NCI-H187 (cell line): ENCODE measurements at places on chromosomes 4 and X.

DNA sequence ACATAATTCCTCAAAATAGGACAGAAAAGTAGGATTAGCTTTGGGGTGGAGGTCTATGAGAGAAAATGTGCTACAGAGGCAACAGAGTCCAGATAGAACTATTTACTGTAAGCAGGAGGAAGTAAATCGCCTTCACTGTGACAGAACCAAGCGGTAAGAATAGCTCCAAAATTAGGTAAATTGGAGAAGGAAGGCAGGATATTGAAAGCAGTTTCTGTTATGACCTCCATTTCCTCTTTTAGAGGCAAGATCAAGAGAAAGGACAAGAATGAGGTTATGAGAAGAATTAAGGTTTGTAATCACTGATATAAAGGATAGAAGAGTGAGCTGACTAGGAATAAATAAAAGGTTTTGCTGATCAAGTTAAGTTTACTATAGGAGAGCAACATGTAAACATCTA lies 44.1 kb upstream of the NEUROG2 start:
- DNase-seq = no peak

- DNase-seq = no peak
Measured at GRCh38 chr4:74097631-74098426, 1.2 kb downstream of the CXCL2 start.

GRCh38 chr4:27024805-27025204 lies 164.2 kb downstream of the STIM2 start:
- no peak for DNase-seq

DNA sequence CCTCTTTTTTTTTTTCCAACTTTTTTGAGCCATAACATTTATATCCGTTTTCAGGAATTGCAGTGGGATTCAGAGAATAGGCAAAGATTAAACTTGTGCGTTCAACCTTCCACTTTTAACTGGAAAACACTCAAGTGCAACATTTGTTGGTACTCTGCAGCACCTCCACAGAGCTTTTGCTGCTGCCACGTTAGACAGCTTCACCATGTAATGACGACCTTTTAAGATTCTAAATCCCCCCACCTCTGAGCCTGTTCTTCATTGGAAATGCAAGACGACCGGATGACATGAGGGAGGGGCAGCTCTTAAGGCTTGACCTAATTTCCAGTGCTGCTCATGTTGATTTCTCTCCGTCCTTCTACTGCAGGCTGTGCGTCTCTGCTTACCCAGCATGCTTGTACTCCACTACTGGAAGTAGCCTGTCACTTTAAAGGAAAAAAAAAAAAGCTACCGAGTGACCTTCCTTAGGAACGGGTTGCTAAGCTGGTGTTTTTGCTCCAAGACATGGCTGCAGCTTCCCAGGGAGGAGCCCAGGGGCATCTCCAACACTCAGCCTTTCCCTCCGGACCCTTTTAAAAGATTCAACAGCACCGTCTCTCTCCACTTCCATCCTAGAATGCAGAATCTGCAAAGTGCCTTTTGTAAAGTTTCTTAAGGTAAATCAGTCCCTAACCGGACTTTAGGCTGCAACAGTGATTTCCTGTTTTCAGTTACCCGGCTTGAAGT lies at the start of gene CC2D2A:
CC2D2A (plus strand) TSS at position 481 of the 726 bp plus-strand sequence. CDS start 6,051 bp downstream, outside the sequence.
- no peak for DNase-seq

- no peak for DNase-seq
Measured at GRCh38 chrX:75911716-75912115, 126.7 kb upstream of the MAGEE2 start.

DNA sequence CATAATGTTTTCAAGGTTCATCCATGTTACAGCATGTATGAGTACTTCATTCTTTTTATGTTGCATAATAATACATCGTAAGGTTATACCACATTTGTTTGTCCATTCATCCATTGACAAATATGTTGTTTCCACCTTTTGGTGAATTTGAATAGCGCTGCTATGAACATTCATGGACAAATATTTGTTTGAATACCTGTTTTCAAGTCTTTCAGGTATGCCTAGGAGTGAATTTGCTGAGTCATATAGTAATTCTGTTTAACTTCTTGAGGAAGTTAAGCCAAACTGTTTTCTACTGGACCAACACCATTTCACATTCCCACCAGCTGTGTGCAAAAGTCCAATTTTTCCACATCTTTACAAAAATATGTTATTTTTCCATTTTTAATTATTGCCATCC lies 31.5 kb downstream of the IRS4 start:
- DNase-seq = no peak

DNA sequence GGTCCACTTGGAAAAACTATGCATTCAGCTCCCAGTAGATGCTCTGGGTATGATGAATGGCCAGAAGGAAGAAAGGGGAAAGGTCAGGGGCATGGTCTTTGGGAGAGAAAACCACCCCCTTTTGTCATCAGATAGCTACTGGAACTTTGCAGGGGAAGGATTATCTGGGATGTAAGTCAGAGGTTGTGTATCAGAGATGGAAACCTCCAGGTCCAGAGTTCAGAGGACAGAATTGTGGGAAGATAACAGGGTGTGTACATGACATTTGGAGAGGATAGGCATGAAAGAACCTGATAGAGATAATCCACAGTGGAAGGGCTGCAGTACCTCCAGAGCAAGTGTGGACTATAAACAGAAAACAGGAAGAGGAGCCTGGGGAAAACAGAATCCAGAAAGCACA lies 262.7 kb downstream of the SPRY1 start:
- DNase-seq = no peak

GRCh38 chr4:97938141-97938540 lies 205.1 kb downstream of the STPG2 start:
- no peak for DNase-seq

- DNase-seq = no peak
Measured at GRCh38 chrX:153703036-153703370, 15.3 kb downstream of the SLC6A8 start.

DNA sequence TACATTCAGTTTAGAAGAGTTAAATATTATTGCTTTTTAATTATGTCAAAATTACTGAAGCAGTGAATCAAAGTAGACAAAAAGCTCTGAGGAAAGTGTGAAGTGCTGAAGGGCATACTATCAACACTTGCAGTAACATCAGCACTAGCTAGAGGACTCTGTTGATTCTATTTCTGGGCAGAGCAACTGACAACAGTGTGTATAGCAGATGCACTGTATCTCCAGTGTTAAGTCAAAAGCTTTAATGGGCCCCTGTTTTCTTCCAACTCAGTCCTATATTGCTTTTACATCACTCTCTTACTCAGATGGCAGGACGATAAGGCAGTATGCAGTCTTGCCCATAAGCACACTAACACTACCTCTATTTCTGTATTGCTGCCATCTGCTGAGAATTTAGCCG lies 435.2 kb upstream of the AMOT start:
- no peak for DNase-seq

- no peak for DNase-seq
Measured at GRCh38 chrX:153401133-153401764, at the start of gene PNMA6E. Gene PNMA6E, minus strand, starts transcription at chrX:153401350. Its CDS starts 2,501 bp downstream, at chrX:153398849.

DNA sequence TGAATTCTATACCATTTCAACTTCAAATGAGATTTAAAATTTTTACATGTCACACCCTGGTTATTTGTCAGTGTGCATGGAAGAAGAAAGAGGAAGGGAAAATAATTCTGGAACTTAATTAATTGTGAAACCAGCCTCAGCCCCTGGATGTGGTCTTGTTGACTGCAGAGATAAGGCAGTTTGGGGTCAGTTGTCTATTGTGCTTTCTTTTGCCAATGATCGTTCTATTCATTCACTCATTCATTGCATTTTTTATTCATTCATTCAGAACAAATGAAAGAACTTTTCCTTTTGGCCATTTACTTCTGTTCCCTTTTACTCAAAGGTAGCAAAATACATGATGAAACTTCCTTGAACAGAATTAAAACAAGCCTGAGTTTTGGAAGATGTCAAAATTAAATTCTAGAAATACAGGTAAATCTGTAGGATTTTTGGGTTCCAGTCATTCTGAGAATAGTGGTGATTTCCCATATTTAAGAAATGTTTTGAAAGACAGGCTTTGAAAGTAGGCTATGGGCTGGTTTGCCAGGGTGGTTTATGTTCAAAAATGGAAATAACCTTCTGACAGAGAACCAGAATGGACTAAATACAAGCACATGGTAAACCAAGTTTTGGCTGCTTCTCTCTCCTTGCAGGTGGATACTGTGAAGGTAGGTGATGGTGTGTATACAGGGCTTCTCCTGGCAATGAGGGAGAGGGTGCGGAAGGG lies 35.7 kb downstream of the PARM1 start:
- DNase-seq = no peak

GRCh38 chrX:136880003-136880451 lies 498 bp downstream of the RBMX start:
- no peak for DNase-seq

- DNase-seq = no peak
Measured at GRCh38 chr4:184713887-184714286, 20.0 kb downstream of the CENPU start.

- no peak for DNase-seq
Measured at GRCh38 chr4:25178838-25179261, 18.6 kb upstream of the SEPSECS start.

GRCh38 chrX:130105244-130105643 lies 5.1 kb downstream of the ELF4 start:
- DNase-seq = no peak

DNA sequence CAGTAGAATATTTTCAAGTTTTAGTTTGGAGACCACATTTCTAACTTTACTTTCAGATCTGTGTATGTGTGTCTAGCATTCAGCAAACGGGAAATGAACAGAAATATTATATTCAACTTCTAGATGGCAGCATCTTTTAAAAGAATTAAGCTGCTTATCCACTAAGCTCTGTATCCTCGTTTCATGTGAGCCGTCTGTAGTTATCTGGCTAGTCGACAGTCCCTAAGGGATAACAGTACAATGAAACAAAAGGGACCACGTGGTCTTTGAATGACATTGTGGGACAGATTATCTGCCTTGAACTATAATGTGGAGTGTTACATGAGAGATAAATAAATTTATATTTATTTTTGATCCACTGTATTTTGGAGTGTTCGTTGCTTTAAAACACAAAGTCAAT lies 35.8 kb upstream of the PRSS12 start:
- no peak for DNase-seq

DNA sequence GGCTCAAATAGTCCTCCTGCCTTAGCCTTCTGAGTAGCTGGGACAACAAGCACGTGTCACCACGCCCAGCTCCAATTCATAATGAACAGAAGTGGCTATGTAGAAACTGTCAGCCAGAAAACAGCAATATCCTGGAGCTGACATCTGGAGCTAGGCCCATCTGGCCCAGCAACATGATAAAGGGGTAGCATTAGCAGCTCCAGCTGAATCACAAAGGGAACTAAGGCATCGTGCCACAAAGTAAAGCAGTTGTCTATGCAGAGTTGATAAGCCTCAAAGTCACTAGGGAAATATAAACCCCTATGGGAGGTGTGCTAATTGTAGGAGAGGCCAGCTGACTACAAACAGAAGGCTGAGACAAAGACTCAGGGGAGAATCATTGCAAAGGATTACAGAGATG lies 270.5 kb upstream of the GPC4 start:
- DNase-seq = no peak

- DNase-seq = no peak
Measured at GRCh38 chr4:74570095-74570494, 125.2 kb downstream of the AREG start.

GRCh38 chrX:114058988-114059418 lies 524.9 kb upstream of the HTR2C start:
- DNase-seq = no peak

DNA sequence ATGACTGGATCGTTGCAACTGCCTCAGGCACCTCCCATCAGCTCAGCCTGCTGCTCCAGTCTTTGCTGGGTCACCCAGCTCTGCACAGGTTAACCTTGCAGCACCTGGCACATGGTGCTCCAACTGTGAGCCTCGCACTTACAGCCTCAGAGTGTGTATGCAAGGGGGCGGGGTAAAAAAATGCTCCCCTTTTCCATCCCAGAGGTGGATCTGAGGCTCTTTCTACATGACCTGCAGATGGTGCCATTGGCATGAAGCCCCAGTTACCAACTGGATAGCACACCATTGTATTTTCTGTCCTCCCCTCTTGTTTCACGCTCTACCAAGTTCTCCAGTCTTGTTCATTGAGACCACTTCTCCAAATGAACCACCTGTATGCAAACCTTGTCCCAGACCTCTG lies 46.2 kb upstream of the TRPC3 start:
- peak; percentile 15 for DNase-seq

GRCh38 chr4:140799686-140800225 lies 43.6 kb upstream of the TBC1D9 start:
- no peak for DNase-seq

DNA sequence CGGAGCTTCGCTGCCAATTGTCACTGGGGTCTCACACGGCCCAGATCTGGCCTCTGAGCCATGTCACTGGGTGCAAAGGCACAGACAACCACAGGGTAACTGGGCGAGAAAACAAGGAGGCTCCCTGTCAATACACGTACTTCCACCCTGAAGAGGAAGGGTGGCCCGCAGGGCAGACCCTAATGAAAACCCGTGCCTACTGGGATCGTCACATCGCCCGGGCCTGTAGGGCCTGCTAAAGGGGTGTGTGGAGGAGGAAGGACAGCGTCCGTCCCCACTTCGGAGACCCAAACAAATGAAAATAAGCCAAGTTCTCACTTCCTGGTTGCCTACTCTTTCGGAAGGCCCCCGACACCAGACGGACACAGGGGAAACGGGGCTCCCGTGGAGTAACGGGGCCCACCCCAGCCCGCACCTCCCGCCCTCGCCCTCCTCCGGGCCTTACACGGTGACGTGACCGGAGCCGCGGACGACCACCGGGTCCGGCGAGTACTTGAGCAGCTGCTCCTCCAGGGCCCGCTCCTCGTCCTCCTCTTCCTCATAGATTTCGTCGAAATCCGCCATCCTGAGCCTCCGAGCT lies 578 bp downstream of the CHIC2 start:
- no peak for DNase-seq

GRCh38 chr4:26515936-26516335 lies 25.7 kb upstream of the CCKAR start:
- no peak for DNase-seq

GRCh38 chrX:87873347-87873941 lies 355.8 kb downstream of the KLHL4 start:
- no peak for DNase-seq
